ENCODE measurements at places on chromosomes 6 and 20.

DNA sequence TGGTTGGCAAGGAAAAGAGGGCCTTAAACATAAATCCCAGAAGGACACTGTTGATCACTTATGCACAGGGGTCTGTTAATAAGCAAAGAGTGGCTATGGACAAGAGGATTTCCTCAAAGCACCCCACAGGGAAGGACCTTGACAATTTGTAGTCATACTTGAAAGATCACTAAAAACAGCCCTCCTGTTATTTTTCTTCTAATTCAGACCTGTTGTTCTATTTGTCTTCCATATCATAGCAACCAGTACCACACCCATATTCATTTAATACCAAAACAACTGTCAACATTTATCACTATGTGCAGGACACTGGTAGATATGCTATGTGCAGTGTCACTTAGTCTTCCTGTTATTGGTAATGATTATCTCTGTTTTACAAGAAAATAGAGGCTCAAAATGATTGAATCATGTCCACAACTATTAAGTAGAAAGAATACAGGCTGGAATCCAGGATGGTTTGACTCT, 3.2 kb upstream of the DYNLRB1 start:
- no peak for DNase-seq

- DNase-seq, result no peak
Measured at GRCh38 chr6:4359108-4359730, 223.8 kb upstream of the ECI2 start.

DNA sequence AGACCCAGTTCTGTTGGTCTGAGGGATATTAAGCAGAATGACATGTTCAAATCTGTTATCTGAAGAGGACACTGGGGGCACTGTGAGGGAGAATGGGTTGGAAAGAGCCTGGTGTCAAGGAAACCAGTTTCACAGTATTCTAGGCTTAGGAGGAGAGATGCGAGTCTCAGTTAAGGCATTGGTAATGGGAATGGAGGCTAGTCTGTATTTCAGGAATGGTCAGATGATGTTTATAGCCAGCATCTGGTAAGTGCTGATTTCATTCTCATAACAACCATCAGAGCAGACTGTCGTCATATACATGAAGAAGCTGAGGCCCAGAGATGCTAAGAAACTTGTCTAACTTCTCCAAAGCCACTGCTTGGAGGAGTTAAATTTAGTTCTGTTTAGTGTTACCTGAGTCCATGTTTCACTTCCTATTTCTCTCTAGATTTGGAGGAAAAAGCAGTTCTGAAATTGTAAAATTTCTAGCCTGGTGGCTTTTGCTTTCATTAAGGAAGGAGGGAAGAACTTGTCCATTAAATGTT, 242.0 kb downstream of the ARID1B start:
- DNase-seq, result no peak

- DNase-seq, result no peak
Measured at GRCh38 chr6:148347441-148348054, 4.9 kb downstream of the SASH1 start.

DNA sequence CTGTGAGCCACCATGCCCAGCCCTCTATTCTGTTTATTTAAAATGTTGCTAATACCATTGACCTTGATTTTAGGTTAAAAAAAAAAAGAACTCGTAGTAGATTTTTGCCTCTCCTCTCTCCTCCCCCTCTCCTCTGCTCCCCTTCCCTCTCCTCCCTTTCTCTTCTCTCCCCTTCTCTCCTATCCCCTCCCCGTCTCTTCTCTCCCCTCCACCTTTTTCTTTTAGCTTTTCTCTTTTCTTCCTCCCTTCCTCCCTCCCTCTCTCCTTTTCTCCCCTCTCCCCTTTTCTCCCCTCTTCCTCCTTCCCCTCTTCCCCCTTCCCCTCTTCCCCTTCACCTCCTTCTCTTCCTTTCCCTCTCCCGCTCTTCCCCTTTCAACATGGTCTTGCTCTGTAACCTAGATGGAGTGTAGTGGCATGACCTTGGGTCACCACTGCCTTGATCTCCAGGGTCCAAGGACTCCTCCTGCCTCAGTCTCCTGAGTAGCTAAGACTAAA, 223.8 kb downstream of the ZFAND3 start:
- no peak for DNase-seq

- DNase-seq, result no peak
Measured at GRCh38 chr6:11356404-11357155, 124.1 kb upstream of the NEDD9 start.

DNA sequence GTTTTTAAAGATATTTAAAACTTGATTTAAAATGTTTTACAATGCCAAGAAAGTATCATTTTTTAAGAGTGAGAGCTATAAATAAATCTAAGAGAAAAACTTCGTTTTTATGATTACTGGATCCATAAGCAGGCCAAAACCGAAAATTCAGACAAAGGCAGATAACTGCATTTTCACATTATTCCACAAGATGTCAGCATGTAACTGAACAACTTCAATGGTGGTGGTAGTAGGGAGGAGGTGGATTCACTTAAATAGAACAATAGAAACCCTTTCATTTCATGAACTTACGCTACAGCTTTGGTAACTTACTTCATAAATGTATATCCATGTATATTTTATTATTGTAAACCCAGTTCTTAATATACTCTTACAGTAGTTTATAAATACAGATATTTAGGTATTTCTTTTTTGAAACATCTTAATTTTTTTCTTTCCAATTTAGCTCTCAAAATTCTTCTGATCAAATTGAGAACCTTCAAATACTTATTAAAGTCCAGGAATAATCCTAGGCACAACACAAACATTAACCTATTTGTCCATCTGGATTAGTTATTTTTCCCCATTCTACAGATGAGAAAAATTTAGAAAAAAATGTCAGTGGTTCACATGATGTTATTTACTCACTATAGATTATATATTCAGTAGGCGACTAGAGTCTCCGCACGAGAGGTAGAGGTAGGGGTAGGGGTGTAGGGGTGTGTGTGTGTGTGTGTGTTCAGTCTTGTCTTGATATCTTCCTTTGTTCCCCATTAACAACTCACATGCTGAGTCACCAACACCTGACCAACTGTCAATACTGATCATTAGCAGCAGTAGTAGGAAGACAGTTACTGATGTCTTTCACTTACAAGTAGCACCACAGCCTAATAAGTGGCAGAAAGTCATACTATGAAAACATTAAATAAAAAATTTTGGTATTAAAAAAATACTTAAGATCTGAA, 111.5 kb downstream of the ARHGAP18 start:
- no peak for DNase-seq

GRCh38 chr20:52975029-52975732, 3.0 kb downstream of the TSHZ2 start:
- peak; percentile 67 for DNase-seq

GRCh38 chr20:50356525-50356885, 153.7 kb upstream of the PTPN1 start:
- no peak for DNase-seq

DNA sequence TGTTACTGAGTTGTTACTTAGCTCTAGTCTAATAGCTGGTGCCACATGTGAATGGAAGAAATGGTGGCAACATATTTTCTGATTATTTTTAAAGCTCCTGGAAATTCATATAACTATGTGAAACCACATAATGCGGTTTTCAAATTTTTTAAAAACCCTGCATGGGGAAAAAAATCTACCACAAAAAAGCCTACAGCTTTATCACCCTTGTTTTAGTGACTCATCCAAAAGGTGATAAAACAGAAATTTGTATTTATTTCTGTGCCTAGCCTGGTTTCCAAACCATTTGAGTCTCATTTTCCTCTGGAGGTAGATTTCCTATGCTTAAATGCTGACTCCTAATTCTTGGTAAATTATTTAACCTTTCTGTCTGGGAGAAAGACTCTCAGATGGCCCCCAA, 5.4 kb upstream of the FBXO30 start:
- DNase-seq, result no peak

DNA sequence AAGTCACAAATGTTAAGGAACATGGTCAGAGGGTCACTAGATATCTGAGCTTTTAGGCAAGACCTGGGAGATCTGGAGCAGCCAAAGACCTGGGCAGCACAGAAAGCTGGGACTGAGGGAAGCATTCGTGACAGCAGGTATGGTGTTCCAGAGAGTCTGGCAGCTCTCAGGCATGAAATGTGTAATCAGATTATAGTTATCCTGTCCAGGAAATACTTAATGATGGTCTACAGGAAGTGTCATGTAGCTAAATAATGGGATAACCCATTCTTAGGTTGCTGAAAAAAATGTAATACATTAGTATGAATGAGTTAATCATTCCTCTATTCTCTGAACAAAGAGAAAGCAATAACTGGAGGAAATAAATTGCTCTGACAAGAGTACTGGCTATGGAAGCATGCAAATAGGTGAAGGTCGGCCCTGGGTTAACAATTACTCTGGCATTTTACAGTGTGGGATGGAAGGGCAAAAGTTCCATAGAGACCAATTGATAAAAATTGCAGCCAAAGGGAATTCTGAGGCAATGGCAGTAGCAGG, 740.5 kb downstream of the CBLN4 start:
- DNase-seq, result no peak

- DNase-seq, result no peak
Measured at GRCh38 chr20:23493172-23493772, 2.4 kb downstream of the CST8 start.

DNA sequence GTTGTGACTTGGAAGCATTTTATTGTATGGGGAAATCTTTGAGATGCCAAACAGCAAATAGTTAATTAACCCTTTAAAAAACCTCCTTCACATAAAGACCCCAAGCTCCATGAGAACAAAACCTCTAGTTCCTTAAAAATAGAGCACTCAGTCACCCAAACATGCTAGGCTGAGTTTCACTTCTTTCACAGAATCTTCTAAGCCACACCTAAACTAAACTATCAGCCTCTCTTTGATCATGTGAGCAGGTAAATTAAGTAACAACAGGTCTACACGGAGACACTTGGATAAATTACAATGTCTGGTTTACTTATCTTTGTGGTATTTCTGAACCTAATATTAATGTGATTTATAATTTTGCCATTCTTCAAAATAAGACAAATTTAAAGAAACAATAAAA, 205.2 kb upstream of the MARCKS start:
- DNase-seq, result no peak

GRCh38 chr6:44020148-44020547, 107.1 kb downstream of the MRPL14 start:
- DNase-seq, result no peak

- no peak for DNase-seq
Measured at GRCh38 chr6:100745419-100746041, 135.6 kb downstream of the ASCC3 start.

DNA sequence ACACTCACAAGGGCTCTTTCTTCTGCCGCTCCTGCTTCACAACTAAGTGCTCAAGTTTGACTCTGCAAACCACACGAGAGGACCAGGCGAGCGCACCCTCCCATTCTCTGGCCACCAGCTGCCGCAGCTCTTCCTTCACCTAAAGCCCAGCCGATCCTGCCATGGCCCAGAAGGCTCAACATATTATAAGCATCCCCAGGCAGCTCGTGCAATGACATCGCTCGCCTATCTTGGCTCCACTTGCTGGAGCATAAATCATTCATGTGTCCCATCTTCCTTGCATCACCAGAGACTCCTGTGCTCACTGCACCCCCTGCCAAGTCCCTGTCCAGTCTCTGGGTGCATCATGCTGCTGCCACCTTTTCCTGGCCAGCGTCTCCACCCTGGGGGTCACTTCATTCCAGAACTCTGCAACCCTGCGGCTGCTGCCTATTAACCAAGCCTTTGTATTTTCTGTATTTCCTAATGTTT, 59.0 kb downstream of the PSMG4 start:
- no peak for DNase-seq

- no peak for DNase-seq
Measured at GRCh38 chr6:99808992-99809391, 185.0 kb downstream of the MCHR2 start.

GRCh38 chr6:142700032-142700431, 244.9 kb downstream of the HIVEP2 start:
- DNase-seq, result no peak

DNA sequence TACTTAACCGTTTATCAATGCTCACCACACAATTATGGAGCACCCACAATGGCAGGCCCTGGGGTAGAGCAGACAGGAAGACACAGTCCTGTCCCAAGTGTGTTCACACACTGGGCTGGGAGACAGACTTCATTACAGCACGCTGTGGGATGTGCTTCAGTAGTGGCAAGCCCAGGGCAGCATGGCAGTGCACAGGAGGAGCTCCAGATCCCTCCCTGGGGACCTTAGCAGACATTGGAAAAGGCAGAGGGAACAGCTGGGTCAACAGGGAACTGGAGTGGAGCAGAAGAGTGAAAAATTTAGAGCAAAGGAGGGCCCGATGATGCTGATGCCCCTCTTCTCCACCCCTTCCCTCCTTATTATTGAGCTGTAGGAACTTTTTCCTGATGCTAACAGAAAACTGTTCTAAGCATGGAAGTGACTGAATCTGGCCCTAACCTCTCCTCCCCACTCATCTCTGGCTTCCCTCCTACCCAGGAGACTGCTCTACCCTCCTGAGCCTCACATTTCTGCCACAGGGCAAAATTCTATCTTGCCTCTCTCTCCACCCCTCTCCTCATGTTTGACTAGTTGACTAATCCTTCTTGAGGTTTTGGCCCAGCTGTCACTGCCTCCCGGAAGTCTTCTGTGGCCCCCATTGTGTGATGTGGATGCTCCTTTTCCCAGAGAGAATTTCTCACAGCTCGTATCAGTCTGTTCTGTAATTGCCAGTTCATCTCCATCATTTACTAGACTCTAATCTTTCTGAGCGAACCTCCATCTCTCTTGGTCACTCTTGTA, 41.3 kb upstream of the NOP56 start:
- no peak for DNase-seq

DNA sequence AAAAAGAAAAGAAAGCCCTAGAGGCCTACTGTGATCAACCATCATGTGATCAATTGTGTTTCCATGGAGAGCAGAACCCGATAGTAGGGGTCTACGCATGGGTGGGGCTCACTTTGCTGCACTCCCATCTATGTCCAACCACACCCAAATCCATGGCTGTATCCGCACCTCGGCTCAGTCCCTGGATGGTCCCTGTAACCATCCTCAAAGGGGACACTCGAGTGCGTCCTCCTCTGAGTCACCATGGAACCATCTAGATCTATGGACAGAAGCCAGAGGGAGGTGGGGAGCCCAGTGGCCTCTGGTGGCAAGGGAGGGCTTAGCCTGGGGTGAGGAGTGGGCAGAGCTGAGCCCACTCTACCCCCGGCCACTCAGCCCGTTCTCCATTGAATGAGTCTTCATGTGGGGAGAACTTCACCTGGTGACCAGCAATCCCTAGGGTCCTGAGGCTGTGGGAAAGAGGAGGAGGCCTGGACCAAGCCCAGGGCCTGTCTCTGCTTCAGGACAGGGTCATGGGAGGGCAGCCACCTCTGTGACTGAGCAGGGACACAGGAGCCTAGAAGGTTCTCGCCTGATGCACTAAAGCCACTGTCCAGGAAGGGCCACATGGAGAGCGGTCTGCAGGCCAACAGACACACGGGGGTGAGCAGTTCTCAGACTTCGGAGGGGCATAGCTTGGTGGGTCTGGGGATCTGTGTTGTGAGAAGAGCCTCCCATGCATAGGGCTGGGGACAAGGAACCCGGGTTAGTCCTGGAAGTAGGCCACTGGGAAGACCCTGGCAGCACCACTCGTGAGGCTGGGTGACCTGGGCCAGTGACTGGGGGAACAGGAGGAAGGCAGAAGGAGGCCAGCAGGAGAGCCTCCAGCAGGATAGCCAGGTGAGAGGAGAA, 19.3 kb downstream of the RAET1L start:
- DNase-seq, result no peak
